ENCODE measurements at places on chromosomes 4 and X. TPM values are rescaled to one million over a fixed set of nuclear protein-coding genes. Genes with fewer than 3 reads are reported as not detected.
A peak's percentile ranks its signal among the peaks of the same experiment; 100 is the strongest.

GRCh38 chrX:66051980-66052379 is 12.1 kb upstream of the VSIG4 start:
- no peak for DNase-seq

DNA sequence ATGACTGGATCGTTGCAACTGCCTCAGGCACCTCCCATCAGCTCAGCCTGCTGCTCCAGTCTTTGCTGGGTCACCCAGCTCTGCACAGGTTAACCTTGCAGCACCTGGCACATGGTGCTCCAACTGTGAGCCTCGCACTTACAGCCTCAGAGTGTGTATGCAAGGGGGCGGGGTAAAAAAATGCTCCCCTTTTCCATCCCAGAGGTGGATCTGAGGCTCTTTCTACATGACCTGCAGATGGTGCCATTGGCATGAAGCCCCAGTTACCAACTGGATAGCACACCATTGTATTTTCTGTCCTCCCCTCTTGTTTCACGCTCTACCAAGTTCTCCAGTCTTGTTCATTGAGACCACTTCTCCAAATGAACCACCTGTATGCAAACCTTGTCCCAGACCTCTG is 46.2 kb upstream of the TRPC3 start:
- DNase-seq = no peak

Gene MAGEA9B
- not detected for polyA plus RNA-seq

DNA sequence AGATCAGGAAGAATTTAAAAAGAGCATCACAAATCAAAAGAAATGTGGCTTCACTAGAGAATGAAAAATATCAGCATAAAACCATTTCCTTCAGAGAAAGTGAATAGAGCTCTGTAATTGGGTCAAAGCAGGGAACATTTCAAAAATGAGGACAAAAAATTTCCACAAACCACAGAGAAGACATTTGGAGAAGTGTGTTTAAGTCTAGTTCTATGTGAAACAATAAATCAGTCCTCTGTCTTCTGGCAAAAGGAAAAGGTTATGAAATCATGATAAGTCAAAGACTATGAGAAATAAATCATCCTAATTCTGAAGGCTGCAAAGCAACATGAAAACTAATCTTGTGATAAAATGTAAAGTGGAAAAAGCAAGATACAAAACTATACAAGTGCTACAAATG is 27.9 kb downstream of the SMPX start:
- DNase-seq = no peak

DNA sequence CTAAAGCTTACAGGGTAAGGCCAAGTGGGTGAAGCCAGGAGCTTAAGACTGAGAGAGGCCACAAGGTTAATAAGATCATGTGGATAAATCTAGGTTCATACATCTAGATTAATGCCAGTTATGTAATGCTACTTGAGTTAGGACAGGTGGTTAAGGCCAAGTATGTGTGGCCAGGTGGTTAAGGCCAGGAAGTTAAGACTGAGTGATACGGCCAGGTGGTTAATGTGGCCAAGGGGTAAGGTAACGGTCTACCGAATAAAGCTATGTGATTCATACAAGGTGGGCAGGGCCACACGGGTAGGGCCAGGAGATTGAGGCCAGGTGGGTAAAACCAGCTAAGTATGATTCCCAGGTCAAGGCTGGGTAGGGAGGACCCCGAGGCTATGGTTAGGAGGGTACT is 223.0 kb downstream of the TACR3 start:
- no peak for DNase-seq

- no peak for DNase-seq
These were observed 12.7 kb downstream of the WFS1 start for GRCh38 chr4:6282314-6282771.

DNA sequence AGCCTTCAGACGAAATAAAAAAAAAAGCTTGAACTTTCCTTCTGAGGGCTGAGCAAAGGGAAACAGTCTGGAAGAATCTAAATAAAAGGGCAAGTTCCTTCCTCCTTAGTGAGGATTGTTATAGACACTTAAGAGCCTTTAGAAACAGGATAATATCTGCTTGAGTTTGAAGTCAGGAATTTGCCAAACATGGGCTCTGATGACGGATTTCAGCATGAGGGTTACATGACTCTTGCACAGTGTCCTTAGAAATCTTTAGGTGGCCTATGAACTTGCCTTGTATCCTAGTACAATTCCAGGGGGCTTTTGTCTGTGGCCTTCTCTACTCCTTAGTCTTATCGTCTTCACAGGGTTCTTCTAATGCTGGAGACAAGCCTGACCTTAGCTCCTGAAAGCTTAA is 94.1 kb downstream of the RLIM start:
- DNase-seq = no peak

- DNase-seq = no peak
These were observed 743.5 kb downstream of the ARAP2 start for GRCh38 chr4:35500812-35501211.

GRCh38 chr4:170729236-170729635 is 639.5 kb upstream of the AADAT start:
- peak; percentile 36 for DNase-seq

DNA sequence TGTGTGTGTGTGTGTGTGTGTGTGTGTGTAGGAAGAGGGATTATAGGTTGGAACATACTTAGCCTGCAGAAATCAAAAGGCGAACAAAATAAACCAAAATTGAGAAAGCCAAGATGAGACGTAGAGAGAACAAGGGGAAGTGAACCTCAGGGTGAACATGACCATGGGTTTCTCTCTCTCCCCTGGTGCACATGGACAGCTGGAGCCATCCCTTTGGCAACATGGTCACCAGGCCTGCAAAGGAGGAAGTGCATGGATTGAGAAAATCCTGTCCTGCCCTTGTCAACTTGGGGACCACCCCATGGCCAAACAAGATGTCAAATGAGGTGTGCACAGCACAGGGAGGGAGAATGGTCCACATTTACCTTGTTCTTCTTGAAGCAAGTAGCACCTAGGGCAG is 23.1 kb downstream of the LGI2 start:
- DNase-seq = no peak

- DNase-seq = no peak
These were observed 97.7 kb downstream of the GATB start for GRCh38 chr4:151663109-151663508.

Gene ADGRG4
- not detected for polyA plus RNA-seq

- no peak for DNase-seq
These were observed 3.5 kb downstream of the ASMTL start for GRCh38 chrX:1449036-1449822.

DNA sequence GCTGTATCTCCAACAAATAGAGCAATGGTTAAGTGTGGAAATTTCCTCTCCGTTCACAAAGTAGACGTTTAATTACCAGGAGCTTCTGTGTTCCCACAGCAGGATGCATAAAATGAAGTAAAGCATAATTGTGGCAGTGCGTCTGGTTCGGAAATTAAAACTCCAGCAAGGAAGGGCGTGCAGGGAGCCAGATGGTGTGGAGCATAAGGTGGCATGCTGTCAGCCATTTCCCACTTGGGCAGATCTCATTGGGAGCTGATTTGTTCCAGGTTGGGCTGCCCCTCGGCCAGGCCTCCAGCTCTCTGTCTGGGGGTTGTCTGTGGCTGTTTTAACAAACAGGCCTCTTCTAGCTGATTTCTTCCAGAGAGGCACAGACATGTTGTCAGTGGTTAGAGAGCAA is 182.1 kb upstream of the CLNK start:
- no peak for DNase-seq

- DNase-seq = no peak
These were observed 47.7 kb downstream of the PRPS1 start for GRCh38 chrX:107675823-107676555.

- no peak for DNase-seq
These were observed 2.0 kb downstream of the ARX start for GRCh38 chrX:25013632-25014365.

GRCh38 chrX:7115557-7115956 is 32.0 kb upstream of the STS start:
- no peak for DNase-seq

Gene DNAAF6
- polyA plus RNA-seq = 0.08 TPM

DNA sequence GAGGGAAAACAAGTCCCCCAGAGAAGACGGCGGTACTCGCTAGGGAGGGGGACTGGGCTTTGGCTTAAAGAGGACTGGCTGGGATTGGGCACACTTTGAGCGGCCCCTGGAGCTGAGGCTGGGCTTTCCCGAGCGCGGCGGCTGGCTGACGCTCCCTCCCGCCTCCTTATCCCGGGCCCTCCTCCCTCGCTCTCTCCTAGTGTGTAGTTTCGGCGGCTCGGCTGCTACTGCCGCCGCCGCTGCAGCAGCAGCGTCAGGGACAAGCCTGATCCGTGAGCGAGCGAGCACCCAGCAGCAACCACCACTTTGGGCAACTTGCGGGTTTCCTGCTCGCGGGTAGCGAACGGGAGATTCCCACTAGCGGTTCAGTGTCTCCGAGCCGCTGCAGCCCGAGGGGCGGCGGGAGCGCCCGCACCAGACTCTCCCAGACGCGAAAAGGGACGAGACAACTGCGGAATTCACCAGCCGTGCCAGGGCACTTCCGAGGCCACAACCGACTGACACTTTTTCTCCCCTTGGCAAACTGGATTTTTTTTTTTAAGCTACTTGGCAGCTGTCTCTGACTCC is 632 bp upstream of the PCDH7 start:
- DNase-seq = peak; percentile 67

DNA sequence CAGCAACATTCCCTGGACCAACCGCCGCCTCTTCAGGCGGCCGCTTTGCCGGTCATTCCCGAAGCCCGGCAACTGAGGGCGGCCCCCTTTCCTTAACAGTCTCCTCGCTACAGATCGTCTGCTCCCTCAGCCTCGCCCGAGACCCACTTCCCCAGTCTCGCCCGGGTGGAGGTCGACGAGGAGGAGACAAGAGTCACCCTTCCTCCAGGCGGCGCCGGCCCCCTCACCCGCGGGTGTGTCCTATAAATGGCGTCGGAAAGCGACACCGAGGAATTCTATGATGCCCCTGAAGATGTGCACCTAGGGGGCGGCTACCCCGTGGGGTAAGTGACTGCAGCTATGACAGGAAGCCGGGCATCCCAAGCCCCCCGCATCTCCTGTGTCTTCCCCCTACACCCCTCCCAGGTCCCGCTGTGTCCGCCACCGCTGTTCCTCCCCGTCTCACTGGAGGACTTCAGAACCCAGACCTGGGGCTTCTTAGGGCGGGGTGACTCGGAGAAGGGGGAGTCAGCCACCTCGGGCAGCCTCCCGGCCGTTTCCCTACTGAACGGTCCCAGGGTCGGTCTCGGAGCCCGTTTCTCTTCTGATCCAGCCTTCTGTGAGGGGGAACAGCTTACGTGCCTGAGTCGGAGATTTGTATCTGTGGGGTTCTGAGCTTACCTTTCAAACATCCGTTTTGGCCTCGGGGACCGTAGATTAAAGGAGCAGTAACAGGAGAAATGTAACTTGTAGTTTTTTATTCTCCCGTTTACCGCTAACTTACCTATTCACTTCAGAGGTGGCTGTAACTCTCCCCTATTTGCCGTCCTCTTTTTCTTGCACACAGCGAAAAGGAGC is 570 bp downstream of the WDR44 start:
- peak; percentile 14 for DNase-seq

Gene TCEAL6
- polyA plus RNA-seq = 0.25 TPM

GRCh38 chr4:7073526-7074390 is 5.9 kb upstream of the GRPEL1 start:
- peak; percentile 51 for DNase-seq

All from left kidney (tissue), 8 donors.